CD8-positive, alpha-beta memory T cell (primary cell): ENCODE measurements at places on chromosomes 13 and 19. TPM values are rescaled to one million over a fixed set of nuclear protein-coding genes. Genes with fewer than 3 reads are reported as not detected.
A peak's percentile ranks its signal among the peaks of the same experiment; 100 is the strongest.

DNA sequence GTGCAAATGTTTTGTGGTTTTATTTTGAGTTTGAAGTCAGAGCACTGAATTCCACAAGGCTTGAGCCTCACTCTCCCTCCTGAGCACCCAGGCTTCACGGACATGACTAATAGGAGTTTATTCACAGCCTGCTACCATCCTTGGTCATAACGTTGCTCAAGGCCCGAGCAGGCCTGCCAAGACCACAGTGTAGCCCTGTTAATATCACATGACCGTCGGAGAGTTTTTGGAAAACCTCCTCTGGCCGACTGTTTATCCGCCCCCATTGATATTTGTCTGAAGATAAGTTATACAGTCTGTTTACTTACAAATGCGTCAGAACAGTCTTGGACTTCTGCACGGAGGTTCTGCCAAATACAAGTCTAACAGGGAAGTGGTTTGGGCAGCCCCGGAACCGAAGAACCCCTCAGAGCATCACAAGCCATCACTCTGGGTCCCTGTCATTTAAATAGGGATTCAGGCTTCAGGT lies 89.9 kb downstream of the COL4A2 start:
- H3K27me3 ChIP-seq = no peaks in the 10 kb centered on the region
- DNase-seq = no peak
- H3K27ac ChIP-seq = no peak overlapping the region
- H3K4me3 ChIP-seq = no peak overlapping the region

DNA sequence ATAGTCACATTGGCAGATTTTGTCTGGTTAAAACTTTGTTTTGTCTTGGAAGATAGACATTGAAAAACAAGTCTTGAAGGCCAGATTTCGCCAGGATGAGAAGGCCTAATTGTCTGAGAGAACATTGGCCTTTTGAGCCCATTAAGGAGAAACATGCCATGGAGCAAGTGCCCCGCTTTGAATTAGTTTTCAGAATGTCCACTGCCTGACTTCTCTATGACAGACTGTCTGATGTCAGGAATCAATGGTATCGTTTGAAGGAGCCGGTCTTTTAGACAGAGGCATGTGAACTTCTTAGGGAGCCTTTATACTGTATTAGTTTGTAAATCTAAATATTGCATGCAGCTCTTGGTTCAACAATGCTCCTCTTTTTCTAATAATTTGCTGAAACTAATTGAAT lies 155.9 kb downstream of the DLEU7 start:
- no peak overlapping the region for H3K27ac ChIP-seq
- no peak for DNase-seq
- no peak overlapping the region for H3K4me3 ChIP-seq
- no peaks in the 10 kb centered on the region for H3K36me3 ChIP-seq
- no peaks in the 10 kb centered on the region for H3K27me3 ChIP-seq

DNA sequence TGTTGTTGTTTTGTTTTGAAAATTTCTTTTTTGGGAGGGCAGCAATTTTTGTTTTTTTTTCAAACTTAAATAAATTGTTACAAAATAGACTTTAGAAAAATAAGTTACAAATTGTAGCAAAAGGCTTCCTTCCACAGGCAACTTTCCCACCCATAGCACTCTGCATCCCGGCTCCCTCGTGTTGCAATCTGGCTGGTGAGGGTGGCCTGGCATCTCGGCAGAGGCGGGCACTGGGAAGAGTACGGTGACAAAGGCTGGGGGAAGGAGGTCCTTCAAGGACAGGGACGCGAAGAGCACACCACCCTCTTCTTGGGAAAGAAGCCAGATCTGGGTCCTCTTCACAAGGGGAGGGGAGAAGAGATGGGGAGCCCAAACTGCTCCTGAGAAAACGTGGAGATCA lies 379.7 kb downstream of the OLFM4 start:
- DNase-seq = no peak
- H3K36me3 ChIP-seq = no peaks in the 10 kb centered on the region
- H3K4me1 ChIP-seq = no peaks in the 10 kb centered on the region
- no peak overlapping the region for H3K4me3 ChIP-seq

DNA sequence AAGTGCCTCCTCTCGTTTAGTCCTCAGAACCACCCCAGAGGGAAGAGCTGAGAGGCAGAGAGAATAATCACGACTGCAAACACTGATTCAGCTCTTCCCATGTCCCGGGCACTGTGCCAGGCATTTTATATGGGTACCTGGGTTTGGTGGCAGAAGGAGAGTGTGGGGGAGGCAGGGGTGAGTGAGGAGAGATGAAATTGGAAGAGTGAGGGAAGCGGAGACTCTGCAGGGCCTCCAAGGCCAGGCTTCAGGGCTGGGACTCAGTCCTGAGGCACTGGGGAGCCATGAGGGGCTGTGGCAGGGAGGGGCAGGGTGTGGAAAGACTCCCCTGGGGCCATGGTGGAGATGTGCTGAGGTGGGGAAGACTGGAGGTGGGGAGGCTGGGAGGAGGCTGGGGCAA lies 8.7 kb downstream of the SYNGR4 start:
- no peaks in the 10 kb centered on the region for H3K4me1 ChIP-seq
- DNase-seq = no peak
- no peaks in the 10 kb centered on the region for H3K36me3 ChIP-seq
- H3K4me3 ChIP-seq = no peak overlapping the region
- H3K27ac ChIP-seq = no peak overlapping the region

- no peaks in the 10 kb centered on the region for H3K27me3 ChIP-seq
- no peak for DNase-seq
- H3K4me1 ChIP-seq = no peaks in the 10 kb centered on the region
- no peaks in the 10 kb centered on the region for H3K36me3 ChIP-seq
- H3K4me3 ChIP-seq = no peak overlapping the region
Measured at GRCh38 chr19:9878511-9879196, 43.5 kb downstream of the PIN1 start.

Gene PHLDB3
- total RNA-seq = 13.5 TPM

GRCh38 chr19:44627631-44628030 lies 14.3 kb downstream of the IGSF23 start:
- DNase-seq = no peak
- no peaks in the 10 kb centered on the region for H3K36me3 ChIP-seq
- H3K4me3 ChIP-seq = no peak overlapping the region
- H3K27me3 ChIP-seq = no peaks in the 10 kb centered on the region
- no peaks in the 10 kb centered on the region for H3K4me1 ChIP-seq

- no peak overlapping the region for H3K27ac ChIP-seq
- DNase-seq = no peak
- no peak overlapping the region for H3K4me3 ChIP-seq
- H3K4me1 ChIP-seq = no peaks in the 10 kb centered on the region
- no peaks in the 10 kb centered on the region for H3K27me3 ChIP-seq
Measured at GRCh38 chr13:25578526-25578925, 206.8 kb downstream of the ATP8A2 start.

DNA sequence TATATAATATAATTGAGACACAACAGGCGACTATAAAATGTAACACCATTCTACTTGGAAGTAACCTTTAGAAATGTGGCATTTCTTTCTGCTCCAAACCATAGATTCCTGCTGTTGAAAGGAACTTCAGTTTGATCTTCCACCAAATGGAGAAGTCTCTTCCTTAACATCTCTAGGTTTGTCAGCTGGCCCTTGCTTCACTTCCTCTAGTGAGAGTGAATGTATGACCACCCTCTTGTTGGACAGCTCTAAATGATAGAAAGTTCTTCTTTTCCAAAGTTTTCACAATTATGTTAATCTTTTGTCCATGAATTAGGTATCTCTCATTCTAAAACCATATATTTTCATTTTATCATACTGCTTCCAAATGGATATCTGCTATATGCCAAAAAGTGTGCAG lies 13.8 kb upstream of the COG6 start:
- DNase-seq = no peak
- H3K36me3 ChIP-seq = no peaks in the 10 kb centered on the region
- no peaks in the 10 kb centered on the region for H3K27me3 ChIP-seq
- no peak overlapping the region for H3K4me3 ChIP-seq
- H3K4me1 ChIP-seq = no peaks in the 10 kb centered on the region

Gene PGLYRP2
- not detected for total RNA-seq

GRCh38 chr13:49466292-49466838 lies 22.3 kb downstream of the SETDB2 start:
- H3K36me3 ChIP-seq = peaks cover 39% of the 10 kb centered on the region
- H3K4me1 ChIP-seq = no peaks in the 10 kb centered on the region
- no peak overlapping the region for H3K4me3 ChIP-seq

Gene GTF2F2
- total RNA-seq = 29.3 TPM

Gene SRRM5
- total RNA-seq = 0.58 TPM

Gene IL17D
- 0.98 TPM for total RNA-seq

GRCh38 chr19:46160233-46160775 lies 12.3 kb downstream of the IGFL2 start:
- H3K4me1 ChIP-seq = no peaks in the 10 kb centered on the region
- H3K27ac ChIP-seq = no peak overlapping the region
- no peaks in the 10 kb centered on the region for H3K36me3 ChIP-seq
- no peaks in the 10 kb centered on the region for H3K27me3 ChIP-seq

Gene ZNF90
- 11.9 TPM for total RNA-seq

Gene ACP5
- 5.7 TPM for total RNA-seq

- H3K36me3 ChIP-seq = no peaks in the 10 kb centered on the region
- no peak overlapping the region for H3K4me3 ChIP-seq
- H3K27ac ChIP-seq = no peak overlapping the region
- no peaks in the 10 kb centered on the region for H3K4me1 ChIP-seq
Measured at GRCh38 chr13:57846600-57847173, 215.1 kb downstream of the PCDH17 start.

DNA sequence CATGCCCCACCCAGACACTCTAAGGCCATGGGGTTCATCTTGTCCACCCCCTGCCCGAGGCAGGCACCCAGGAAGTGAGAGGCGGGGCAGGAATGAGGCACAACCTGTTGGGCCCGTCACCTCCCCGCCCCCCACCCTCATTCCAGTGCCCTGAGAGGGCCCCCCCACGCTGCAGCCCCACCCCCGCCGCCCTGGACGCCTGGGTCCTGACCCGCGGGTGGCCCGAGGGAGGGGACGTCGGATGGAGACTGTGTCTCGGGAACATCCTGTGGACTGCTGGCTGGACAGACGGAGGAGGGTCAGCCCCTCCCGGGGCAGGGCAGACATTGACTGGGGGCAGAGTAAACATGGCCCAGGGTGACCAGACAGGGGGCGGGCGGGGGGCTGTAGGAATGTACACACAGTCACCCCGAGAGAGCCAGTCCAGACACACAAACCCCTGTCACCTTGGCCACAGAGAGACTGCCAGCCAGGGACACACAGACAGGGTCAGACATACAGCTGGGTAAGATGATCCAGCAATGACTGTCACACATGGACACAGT lies 7.4 kb upstream of the JUNB start:
- peaks cover 63% of the 10 kb centered on the region for H3K4me1 ChIP-seq
- H3K27me3 ChIP-seq = no peaks in the 10 kb centered on the region
- no peak overlapping the region for H3K4me3 ChIP-seq
- H3K36me3 ChIP-seq = no peaks in the 10 kb centered on the region

- DNase-seq = no peak
- H3K4me1 ChIP-seq = no peaks in the 10 kb centered on the region
- H3K4me3 ChIP-seq = no peak overlapping the region
- H3K36me3 ChIP-seq = no peaks in the 10 kb centered on the region
Measured at GRCh38 chr13:32002873-32003272, 28.7 kb upstream of the FRY start.

DNA sequence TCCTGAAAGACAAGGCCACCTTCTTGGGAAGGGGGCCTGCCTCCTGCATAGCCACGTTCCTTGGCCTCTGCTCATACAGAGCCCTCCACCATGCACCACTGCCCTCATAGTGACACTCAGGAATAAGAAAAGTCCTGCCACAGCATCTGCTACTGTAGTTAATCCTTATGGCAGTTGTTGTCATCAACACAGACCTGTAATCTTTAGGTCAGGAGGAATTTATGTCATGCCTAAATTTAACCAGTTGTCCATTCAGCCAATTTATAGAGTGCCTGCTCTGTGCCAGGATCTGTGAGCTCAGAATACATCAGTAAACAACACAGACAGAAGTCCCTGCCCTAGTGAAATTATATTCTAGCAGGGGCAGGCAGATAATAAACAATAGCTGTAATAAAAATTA lies 44.4 kb downstream of the FAM124A start:
- DNase-seq = no peak
- H3K27me3 ChIP-seq = no peaks in the 10 kb centered on the region
- no peaks in the 10 kb centered on the region for H3K4me1 ChIP-seq
- H3K27ac ChIP-seq = no peak overlapping the region

Gene CGB5
- not detected for total RNA-seq

- H3K4me1 ChIP-seq = peaks cover 8% of the 10 kb centered on the region
- H3K36me3 ChIP-seq = no peaks in the 10 kb centered on the region
- DNase-seq = peak; percentile 55
- H3K4me3 ChIP-seq = peak overlapping the region; percentile 63
Measured at GRCh38 chr13:20127562-20128458, 33.0 kb downstream of the GJA3 start.

DNA sequence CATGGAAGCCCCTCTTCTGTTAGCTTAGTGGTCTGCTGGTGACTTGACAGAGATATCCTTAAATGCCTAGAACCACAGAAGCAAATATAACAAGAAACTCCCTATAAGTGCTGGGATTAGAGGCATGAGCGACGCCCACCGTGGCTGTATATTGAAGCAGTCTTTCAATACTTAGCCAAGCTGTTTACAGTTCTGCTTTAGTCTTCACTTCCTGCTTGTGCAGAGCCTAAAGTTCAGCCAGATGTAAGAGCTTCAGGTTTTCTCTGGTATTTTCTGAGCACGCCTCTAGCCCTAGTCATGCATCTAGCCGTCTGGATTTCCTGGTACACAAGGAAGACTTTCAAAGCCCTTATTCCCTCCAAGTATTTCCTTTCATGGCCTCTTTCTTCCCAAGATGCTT lies 28.5 kb downstream of the TRPM4 start:
- no peak overlapping the region for H3K27ac ChIP-seq
- H3K27me3 ChIP-seq = no peaks in the 10 kb centered on the region
- H3K36me3 ChIP-seq = no peaks in the 10 kb centered on the region
- no peak for DNase-seq
- no peak overlapping the region for H3K4me3 ChIP-seq
- peaks cover 8% of the 10 kb centered on the region for H3K4me1 ChIP-seq

DNA sequence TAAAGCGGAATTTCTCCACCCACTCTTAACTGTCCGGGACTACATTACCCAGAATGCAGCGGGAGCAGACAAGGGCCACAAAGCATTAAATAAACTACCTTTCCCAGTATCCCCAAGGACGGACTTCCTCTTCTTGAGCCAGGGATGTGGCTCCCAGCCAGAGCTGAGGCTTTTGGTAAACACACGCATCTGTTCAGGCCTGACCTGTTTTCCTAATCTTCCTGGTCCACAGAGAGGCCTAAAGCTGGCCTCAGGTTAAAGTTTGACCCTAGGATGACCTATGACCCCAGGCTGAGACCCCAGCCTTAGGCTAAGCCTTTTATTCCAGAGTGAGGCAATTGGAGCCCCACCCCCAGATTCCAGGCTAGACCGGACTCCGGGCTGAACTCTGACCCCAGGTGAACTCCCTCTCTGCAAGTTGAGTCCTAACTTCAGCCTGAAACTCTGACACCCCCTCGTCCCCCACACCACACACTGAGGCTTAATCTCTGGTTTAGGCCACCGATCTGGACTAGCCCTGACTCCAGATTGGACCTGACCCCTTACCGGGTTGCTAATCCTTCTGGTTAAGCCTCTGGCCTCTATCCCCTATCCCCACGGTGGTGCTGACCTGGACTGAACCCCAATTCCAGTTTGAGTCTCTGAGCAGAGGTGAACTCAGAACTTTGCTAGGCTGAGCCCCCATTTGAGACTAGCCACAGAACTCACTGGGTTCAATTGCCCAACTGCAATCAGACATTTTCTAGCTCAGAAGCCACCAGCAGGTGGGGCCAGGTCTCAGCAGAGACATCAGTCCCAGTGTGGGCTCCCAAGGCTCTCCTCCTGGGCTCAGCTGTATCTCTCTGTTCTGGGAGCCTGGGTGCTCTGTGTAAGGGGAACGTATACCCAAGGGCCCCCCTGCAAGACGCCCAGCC lies 750 bp upstream of the GPR108 start:
- H3K27ac ChIP-seq = peak overlapping the region; percentile 65
- H3K4me1 ChIP-seq = peaks cover 47% of the 10 kb centered on the region
- H3K36me3 ChIP-seq = no peaks in the 10 kb centered on the region
- H3K4me3 ChIP-seq = peak overlapping the region; percentile 45
- DNase-seq = peak; percentile 72
